ENCODE measurements at places on chromosomes 7 and 10.

GRCh38 chr7:68805159-68805558 is 793.1 kb upstream of the AUTS2 start:
- DNase-seq, result no peak

DNA sequence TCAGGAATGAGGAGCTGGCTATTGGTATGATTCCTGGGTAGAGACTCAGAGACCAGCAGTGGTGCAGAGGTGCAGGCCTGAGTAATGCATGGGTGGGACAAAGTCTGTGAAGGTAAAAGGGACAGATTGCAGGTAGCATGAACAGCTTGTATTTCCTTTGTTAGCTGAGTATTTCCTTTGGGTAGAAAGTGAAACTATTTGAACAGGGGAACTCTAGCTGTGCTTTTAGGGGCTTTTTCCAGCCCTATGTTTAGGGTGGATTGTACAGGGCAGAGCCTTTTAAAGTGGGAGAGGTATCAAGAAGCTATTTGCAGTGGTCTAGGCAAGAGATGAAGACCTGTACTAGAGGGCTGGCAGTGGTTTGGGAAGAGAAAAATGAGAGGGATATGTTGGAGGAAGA is 739.9 kb downstream of the REEP3 start:
- no peak for DNase-seq

GRCh38 chr7:43785420-43785819 is 26.9 kb downstream of the BLVRA start:
- no peak for DNase-seq

GRCh38 chr10:79248341-79249185 is 98.7 kb upstream of the PPIF start:
- DNase-seq, result no peak

DNA sequence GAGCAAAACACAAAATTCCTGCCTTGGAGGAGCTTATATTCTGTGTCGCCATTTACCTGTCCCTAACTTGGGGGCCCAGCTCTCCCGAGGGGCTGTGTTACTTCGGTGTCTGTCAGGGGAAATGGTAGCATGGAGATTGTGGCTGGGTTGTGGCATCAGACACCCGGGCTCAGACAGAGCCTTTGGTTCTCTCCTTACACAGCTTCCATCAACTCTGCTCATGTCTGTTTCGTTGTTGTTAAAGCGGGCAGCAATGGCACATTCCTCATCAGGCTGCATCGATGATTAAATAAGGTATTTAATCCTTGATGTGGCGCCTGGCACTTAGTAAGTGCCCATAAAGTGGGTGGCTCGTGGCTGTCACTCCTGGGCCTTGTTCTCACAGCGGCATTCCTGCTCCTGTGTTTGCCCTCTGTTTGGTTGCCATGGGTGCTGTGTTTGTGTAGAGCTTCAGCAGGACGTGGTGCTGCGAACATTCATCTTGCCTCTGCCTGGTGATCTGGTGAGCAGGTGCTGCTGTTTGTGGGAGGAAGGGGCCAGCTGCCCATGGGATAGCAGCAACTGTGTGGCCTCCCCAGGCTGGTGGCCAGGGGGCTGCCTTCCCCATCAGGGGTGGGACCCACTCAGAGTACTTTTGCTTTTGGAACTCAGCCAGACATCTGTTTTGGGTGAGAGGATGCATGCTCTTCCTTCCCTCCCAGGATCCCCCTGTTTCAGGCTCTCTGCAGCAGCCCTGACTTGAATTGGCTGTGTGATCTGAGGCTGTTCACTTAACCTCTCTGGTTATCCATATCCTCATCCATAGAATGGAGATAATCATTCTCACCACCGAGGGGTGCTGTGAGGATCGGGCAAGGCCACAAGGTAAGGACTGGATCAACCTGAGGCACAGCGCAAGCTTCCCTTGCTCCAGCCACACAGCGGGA is 207.2 kb upstream of the SVIL start:
- DNase-seq, result no peak
